ENCODE measurements at places on chromosomes 4 and X.

- DNase-seq: no peak
These were observed 499.8 kb downstream of the MID1IP1 start for GRCh38 chrX:39301036-39301435.

DNA sequence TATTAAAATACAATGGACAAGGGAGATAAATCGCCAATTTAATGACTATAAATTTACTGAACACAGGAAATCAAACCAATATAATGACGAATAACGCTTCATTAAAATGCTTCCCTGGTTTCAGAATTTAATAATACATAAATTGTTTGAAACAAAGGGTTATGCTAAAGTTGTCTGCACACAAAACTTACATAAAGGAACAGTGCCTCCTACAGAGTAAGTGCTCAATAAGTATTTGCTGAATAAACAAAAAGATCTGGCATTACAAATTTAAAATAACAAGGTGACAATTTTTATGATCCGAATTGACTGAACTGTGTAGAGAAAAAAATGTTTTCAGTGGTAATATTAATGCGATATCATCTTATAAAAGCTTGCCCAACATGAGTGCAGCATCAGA is 69.6 kb downstream of the NOCT start:
- peak; percentile 10 for DNase-seq

GRCh38 chr4:127732623-127733328 is 2.6 kb downstream of the SLC25A31 start:
- DNase-seq: peak; percentile 51

DNA sequence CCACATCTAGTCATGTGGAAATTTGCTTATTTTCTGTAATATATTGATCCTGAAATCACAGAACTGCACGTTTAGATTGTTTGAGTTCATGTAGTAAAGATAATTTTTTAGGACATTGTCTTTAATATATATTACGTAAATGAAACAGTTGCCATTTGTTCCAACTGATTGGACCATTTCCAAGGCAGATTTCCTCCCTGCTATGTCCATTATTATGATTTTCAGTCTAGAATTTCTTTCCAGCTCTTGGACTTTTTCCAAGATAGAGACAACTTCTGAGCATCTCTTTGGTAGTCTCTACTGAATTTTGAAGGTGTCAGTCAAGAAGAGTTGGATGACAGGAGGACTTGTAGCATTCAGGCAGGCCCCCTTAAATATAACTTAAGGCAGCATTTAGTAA is 94.6 kb downstream of the STIM2 start:
- no peak for DNase-seq

GRCh38 chrX:66053414-66053813 is 13.5 kb upstream of the VSIG4 start:
- DNase-seq: no peak

DNA sequence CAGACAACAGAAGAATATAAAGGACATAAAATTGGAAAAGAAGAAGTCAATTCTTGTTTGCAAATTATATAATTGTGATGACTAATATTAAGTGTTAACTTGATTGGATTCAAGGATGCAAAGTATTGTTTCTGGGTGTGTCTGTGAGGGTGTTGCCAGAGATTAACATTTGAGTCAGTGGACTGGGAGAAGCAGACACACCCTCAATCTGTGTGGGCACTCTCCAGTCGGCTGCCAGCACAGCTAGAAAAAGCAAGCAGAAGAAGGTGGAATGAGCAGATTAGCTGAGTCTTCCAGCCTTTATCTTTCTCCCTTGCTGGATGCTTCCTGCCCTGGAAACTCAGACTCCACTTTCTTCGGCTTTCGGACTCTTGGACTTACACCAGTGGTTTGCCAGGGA is 51.7 kb downstream of the UBE2NL start:
- no peak for DNase-seq

GRCh38 chrX:103805860-103806259 is 26.2 kb downstream of the RAB9B start:
- no peak for DNase-seq

DNA sequence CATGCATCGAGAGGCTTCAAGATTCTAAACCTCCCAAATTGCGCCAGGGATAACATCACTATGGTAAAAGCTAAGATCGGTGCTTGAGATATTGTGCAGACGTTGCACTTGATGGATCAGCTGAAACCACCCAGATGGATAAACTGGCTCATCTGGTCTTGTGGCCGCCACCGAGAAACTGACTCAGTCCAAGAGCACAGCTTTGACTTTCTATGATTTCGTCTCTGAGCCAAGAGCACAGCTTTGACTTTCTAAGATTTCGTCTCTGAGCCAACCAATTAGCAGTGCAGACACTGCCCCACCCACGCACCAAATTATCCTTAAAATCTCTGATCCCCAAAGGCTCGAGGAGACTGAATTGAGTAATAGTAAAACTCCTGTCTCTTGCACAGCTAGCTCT is 687.2 kb downstream of the FAM133A start:
- no peak for DNase-seq

DNA sequence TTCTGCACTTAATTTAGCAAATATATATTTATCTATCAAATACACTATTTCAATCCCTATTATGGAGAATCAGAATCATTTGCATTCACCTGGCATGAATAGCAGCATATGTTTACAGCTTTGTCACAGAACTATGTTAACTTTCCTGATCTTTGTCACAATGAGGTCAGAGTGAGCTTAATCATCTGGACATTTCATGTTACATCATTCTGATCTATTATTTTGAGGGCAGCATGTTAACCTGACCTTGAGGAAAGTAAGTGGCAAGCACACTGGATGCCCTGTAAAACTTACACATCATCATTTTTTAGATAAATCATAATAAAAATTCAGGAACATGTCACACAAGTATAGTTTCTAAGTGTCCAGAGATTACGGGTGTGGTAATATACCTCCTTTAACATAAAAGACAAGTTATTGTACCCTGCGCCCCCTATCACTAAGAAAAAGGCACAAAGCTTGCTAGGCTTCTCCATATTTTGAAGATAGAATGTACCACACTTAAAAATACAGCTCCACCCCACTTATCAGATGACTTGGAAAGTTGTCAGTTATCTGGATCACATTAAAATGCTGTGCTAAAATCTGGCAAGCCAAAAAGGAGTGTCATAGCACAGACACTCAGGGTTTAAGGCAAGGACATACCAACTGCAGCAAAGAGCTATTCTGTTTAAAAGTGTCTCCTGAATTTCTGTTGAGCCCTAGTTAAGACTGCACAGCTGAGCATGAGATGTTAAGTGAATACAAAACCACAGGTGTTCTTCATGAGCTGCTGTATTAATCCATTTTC is 182.7 kb upstream of the FAT4 start:
- peak; percentile 7 for DNase-seq

DNA sequence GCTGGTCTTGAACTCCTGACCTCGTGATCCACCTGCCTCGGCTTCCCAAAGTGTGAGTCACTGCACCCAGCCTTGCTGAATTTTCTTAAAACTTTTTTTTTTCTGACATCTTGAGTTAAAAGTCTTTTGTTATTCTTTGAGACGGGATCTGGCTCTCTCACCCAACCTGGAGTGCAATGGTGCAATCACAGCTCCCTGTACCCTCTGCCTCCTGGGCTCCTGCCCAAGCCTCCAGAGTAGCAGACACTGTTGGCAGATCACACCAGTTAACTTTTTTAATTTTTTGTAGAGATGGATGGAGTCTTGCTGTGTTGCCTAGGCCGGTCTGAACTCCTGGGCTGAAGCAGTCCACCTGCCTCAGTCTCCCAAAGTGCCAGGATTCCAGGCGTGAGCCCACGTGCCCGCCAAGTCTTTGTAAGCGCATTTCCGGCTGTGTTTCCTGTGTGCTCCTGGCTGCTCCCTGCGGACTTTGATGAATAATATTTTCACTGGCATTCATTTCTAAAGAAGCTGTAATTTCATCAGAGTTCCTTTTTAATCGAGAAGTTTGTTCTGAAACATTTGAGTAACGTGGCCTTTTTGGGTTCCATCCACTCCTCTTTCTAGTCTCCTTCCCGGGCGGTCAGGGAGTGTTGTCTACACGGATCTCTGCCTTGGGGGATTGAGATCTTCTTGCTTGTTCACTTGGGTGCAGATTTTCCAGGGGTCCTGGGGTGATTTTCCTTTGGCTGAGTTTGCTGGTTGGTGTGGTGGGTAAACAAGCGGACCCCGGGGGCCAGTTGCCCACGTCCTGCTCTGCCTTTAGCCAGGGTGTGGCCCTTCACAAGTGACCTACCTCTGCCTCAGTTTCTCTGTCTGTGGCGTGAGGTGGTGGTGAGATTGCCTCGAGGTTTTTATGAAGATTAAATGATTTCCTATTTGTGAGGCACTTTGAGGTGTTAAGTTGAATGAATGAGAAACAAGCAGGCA is 44.4 kb downstream of the PCGF3 start:
- DNase-seq: peak; percentile 41

- DNase-seq: no peak
These were observed 15.2 kb downstream of the GUCY1B1 start for GRCh38 chr4:155774033-155774432.

- no peak for DNase-seq
These were observed 60.7 kb upstream of the LCORL start for GRCh38 chr4:18082236-18082635.

DNA sequence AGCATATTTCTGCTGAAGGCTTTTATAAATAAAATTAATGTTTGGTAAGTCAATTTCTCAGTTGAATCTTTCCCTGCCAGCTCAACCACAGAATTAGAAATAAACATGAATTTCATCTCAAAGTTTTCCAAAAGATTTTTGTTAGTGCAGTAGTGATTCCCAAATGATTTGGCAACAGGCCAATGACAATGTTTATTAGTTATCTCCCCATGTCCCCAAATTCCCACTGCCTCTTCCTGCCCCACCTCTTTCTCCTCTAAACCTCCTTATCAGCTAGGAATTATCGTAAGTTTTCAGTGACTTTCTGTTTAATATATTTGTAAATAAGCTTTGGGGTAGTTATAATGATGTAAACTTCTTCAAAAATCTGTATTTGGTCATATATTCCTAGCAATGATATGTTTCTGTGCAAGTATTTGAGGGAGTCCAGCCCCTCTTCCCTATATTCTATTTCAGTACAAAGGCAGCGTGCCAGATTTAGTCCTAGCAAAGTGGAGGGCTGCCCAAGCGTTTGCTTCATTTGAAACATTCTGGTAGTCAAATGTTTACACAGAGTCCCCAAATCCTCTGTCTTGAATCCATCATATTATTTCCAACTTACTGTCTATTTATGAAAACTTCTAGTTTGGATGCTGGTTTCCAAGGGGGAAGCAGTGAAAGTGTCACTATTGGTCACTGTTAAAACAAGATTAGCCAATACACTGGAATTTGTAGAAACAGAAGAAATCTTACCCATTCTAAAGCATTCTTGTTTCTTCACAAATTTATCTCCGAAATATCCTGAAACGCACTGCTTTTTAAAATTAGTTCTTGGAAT is 33.7 kb upstream of the ANKRD50 start:
- DNase-seq: no peak

GRCh38 chr4:40347472-40347871 is 12.3 kb downstream of the CHRNA9 start:
- DNase-seq: no peak

DNA sequence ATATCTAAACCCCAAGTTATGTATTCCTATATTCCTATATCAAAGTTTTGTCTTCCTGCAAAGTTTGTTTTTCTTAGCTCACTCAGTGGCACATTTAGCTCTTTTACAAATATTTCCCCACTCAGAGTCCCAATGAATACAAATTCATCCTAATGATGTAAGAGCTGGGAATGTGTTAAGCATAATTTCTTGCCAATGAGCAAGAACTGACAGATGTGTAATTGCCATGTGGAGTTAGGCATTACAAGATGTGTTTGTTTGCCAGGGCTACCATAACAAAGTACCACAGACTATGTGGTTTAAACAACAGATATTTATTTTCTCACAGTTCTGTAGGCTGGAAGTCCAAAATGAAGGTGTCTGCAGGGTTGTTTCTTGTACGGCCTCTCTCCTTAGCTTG is 302.1 kb downstream of the KCTD8 start:
- no peak for DNase-seq

Measured in fibroblast of skin of right quadriceps (primary cell).